ENCODE measurements at places on chromosomes 16 and 17.

DNA sequence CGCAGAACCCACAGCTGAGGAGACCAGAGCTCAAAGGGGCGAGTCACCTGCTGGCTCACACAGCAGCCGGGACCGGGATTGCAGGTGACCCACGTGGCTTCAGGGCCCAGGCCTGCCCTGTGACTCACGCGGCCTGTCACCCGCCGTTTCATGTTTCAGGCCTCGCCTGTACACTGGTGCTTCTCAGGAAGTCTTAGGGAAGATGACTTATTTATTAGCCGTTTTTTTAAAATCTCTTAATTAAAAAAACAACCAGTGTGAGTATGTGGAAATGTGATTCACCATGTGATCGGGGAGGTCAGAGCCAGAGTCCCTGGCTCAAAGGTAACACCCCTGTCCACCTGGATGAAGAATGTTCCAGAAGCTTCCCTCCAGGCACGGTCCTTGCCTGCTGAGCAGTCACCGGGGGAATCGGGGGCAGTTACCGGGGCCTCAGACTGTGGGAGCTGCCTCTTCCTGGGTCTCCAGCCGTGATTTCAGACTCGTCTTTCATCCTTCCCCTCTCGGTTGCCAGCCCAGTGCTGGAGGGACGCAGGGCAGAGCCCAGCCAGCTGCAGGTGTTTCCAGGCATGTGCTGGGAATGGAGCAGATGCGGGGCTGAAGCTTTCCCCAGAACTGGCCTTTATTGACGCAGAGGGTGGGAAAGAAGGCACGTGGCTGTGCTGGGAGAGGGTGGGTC, 49.3 kb downstream of the CMIP start:
- no peak for DNase-seq

GRCh38 chr16:87271256-87271655, 45.9 kb downstream of the C16orf95 start:
- no peak for DNase-seq

GRCh38 chr17:71845337-71845736, 275.5 kb upstream of the SOX9 start:
- no peak for DNase-seq

DNA sequence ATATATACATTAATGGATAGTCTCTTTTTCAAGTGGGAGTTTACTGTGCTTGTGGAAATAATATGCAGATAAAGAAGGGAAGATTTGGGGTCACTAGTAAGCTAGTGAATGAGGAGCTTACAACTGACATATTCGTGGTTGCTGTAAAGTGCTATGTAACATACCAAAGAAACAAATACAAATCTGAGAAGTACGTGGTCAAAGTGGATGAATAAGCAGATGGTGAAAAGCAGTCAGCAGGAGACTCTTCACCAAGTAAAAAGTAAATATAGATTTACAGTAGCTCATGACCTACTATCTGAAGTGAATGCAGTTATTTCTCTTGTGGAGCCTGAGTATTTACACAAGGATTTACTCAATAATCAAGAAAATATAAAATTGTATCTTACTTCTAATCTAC, 136.6 kb upstream of the ELAC2 start:
- DNase-seq: no peak

- peak; percentile 60 for DNase-seq
Observed at GRCh38 chr16:2912330-2913199, 834 bp downstream of the FLYWCH1 start.

- no peak for DNase-seq
Observed at GRCh38 chr16:14576532-14576931, 53.5 kb downstream of the PARN start.
